ENCODE measurements at places on chromosomes 12 and 14.

DNA sequence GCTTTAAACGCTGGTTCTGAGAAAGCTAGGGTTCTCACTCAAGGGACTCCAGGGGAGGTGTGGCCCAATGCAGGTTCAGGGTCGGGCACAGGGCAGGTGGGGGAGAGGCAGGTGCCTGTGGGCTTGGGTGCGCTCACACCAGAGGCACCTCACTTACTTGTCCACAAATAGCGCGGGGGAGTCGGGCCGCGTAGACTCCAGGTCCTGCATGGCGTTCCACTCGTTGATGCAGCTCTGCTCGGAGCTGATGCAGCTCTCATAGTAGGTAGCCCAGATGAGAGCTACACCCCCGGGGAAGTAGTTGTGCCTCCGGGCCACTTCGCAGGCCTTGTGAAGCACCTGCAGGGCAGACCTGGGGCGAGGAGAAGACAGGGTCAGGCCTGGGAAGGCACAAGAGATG is 49.9 kb downstream of the SSH1 start:
- no peak for DNase-seq

DNA sequence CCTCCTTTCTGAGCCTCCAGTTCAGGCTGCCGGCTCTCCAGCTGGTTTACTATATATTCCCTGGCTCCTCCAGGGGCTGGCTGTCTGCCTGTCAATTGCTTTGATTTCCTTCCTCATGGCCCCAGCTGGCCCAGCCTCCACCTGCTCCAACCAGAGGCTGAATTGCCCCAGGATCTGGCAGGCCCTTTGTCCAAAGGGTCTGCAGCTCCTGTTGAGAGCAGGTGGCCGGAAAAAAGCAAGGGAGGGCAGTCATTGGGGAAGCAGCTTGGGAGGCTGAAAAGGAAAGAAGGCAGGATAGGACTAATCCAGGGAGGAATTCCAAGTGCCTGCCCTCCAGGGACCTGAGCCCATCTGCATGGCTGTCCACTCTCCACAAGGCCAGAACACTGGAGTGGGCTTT is 25.3 kb downstream of the PAH start:
- no peak for DNase-seq

DNA sequence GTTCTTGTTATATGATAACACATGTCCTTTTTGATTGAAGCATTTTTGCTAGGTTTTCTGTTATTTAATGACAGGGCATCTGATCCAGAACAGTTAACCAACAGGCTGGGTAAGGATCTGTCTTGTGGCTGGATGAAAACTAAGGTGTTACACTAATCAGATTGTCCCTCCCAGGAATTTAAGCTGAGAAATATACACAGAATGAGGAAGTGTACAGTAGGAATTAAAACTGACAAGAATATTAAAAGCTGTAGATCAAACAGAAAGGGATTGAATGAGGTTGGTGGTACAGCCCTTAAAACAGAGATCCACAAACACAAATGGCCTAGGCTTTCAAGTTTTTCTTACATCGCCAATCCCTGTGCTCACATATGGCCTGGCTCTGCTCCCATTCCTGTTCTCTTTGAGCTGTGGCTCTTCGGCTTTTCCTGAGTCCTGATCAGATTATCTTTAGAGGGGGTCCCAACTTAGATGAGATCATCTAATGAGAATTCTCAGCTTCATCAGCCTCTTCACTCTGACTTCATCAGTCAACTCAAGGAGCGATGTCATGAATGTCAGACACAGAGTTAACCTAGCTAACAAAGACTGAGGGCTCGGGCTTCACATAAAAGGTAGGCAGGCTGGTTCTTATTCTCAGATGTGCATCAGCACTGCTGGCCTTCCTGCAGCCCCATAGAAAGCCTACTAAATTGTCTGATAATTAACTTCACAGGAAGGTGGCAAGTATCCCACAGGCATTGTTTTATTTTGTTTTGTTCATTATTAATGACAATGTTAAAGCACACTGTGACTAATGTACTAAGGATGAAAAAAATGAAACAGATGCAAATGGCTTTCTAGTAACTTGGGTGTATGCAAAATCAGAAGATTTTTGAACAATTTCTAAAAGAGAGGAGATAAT is 11.4 kb downstream of the PYGL start:
- no peak for DNase-seq

DNA sequence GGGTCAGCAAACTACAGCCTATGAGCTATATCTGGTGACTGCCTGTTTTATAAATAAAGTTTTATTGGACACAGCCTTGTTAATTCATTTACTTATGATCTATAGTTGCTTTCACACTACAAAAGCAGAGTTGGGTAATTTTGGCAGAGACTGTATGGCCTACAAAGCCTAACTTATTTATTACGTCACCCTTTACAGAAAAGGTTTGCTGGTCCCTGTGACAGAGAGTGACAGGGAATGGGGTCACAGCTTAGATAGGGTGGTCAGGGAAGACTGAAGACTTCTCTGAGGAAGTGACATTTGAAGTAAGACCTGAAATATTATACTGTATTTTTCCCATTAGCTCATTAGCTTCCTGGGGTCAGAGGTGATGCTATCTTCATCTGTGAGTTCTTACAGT is 75.7 kb upstream of the NEDD1 start:
- DNase-seq: no peak

GRCh38 chr12:116263844-116264243 is 13.6 kb downstream of the MED13L start:
- DNase-seq: no peak

DNA sequence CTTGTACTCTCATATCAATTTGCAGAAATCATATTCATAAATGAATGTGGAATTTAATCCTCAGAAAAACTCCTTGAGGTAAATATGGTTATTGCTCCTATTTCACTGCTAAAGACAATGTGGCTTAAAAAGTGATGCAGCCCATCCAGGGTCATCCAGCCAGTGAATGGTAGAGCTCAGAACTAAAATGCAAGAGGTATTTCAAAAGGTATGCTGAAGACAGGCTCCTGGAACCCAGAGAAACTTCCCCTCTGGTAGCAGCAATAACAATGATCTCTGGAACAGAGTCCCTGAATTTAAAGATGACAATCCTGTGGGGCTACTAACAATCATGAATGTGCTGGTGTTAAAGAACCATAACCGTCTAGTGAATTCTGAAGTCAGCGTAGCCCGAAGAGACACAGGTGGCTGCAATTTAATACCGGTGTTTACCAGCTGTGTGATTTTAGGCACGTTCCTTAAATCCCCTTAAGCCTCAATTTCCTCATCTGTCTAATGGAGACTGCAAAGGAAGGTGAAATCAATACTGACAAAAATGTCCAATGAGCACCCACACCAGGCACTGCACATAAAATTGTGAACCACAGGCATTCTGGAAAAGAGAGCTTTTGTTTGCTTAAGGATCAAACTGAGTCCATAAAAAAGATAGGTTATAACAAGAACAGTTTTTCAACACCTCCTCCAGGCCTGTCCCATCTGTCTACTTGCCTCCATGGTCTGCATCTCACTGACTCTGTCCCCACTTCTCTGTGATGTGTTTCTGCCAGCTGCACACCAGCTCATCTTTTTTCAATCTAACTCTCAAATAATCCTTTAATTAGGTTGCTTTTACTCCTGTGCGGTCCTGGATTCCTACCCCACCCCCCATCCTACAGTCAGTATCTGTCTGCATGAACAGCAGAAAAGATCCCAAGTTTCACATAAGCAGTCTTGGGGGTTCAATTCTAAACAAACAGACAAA is 10.5 kb downstream of the TM7SF3 start:
- DNase-seq: no peak

DNA sequence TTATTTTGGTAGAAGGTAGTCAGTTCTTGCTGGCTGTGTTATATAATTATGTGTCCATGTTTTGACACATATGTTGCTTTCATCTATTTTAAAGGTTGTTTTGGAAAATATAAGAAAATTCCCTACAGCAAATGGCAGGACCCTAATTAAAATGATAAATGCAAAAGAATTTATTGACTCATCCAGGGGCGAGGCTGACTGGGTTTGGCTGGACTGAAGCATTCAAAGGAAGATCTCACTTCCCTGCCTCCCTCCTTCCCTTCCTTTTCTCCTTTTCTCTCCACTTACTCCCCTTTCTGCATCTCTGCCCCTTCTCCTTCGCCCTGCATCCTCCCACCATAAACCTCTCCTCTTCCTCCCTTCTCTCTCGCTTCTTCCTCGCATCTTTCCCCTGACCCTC is 129.6 kb downstream of the SNAPC1 start:
- DNase-seq: no peak

GRCh38 chr14:73662487-73662943 is 17.7 kb downstream of the DNAL1 start:
- DNase-seq: no peak

DNA sequence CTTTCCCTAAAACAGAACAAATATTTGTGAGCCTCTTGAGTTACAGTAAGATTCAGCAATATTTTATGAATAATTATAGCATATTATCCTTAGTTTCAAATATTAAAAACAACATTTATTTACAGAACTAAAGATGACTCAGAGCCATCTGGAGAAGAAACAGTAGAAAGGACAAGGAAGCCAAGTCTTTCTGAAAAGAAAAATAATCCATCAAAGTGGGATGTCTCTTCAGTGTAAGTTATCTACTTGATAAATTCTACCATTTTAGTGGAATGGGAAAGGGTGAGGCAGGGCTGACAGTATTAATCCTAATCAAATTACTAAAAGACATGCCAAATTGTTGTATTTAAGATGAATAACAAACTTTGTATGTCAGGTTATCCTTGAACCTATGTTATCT is 88.1 kb downstream of the DNAI7 start:
- DNase-seq: no peak

GRCh38 chr14:34628681-34629135 is 1.2 kb downstream of the SNX6 start:
- no peak for DNase-seq

DNA sequence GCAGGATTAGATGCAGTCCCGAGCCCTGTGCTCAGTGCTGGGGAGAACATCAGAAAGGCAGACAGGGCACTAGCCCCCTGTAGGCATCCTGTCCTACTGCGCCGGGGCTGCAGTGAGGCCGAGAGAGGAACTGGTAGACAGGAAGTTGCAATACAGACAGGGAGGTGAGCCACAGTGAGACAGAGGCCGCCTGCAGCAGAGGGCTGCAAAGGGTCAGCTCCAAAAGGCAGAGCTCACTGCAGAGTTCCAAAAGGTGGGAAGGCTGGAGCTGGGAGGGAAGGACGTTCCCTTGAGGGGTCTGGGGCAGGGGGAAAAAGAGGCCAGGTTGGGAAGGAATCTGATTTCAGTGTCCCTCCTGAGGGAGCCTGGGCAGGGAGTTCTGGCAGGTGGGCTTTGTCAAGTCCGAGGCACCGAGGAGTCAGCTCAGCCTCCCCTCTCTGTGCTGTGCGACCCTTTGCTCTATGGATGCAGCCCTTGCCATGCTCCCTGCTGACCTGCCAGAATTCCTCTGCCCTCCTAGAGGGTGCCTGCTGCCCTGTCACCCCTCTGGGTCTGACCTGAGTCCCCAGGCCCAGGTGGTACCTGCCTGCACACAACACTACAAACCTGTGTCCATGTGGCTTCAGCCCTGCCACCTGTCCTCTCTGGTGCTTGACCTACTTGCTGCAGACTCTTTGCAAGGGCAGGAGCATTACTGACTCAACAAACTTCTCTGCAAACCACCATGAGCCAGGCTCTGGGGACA is 63.5 kb downstream of the PRMT8 start:
- no peak for DNase-seq

DNA sequence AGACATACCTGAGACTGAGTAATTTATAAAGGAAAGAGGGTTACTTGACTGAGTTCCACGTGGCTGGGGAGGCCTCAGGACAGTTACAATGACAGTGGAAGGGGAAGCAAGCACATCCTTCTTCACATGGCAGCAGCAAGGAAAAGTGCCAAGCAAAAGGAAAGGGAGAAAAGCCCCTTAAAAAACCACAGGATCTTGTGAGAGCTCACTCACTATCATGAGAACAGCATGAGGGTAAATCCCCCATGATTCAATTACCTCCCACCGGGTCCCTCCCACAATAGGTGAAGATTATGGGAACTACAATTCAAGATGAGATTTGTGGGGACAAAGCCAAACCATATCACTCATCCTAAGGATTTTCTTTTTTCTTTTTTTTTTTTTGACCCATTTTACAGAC is 177.8 kb upstream of the EEA1 start:
- no peak for DNase-seq

DNA sequence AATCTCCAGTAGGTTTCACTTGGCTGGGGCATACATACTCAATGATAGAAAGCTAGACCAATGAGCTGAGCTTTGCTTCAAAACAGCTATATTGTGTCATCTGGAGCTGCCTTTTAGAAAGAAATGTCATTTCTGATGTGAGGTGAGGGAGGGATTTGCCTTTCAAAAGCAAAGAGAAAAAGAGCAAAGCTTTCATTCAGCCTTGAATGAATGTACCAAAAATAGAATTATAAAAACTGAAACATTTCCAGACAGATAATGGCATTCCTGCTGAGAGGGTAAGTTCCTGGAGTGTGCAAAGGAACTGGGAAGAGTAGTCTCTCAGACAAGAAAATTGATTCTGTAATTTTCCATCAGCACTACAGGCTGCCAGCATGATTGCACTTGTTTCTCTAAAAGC is 710.0 kb downstream of the LRFN5 start:
- no peak for DNase-seq

GRCh38 chr12:66331016-66331415 is 28.7 kb downstream of the HELB start:
- DNase-seq: no peak

DNA sequence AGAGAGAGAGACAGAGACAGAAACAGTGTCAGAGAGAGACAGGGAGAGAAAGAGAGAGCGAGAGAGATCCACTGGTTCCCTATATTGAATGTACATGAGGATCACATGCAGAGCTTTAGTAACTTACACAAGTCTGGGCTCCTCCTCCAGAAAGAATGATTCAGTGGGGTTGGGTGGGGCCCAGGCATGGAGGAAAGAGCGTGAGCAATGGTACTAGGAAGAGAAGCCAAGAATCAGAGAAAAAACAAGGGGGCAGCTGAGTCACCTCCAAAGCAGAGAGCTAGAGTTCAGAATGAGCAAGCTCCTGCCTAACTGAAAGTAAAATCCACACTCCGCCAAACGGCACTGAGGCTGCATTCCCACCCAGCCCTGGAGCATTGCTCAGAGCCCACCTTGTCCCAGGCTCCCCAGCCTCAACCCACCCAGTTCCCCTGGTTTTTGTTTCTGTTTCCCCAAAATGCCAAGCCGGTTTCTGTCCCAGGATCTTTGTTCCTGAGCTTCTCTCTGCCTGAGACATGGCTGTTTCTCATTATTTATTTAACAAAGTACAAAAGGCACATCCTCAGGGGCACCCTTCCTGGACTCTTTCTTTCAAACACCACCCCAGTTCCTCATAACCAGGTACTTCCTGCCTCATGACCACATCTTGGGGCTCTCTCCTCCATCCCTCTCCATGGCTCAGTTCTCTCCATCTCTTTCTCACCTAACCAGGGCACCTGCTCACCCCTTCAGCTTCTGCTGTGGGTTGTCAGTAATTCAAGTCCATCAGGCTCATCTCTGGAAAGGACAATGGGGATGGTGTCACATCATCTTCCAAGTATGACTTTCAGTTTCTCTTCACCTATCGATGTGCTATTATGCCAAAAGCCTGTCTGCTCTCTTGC is 670.3 kb upstream of the TBX3 start:
- DNase-seq: no peak

GRCh38 chr12:63752283-63752682 is 27.4 kb upstream of the RXYLT1 start:
- no peak for DNase-seq

GRCh38 chr14:91829511-91829910 is 37.8 kb downstream of the TC2N start:
- no peak for DNase-seq

Data from stimulated activated CD4-positive, alpha-beta T cell treated with anti-CD3 and anti-CD28 coated beads, Interleukin-12 subunit alpha, Interleukin-12 subunit beta, amount 100 ng/mL, for 24 hours (primary cell).